Large intestine (tissue), 12 donors: ENCODE measurements at places on chromosomes 1 and 21. TPM values are rescaled to one million over a fixed set of nuclear protein-coding genes. Genes with fewer than 3 reads are reported as not detected.

Gene C2CD4D
- 0.78 TPM for polyA plus RNA-seq

Gene BATF3
- 3.0 TPM for polyA plus RNA-seq

Gene MTF2
- polyA plus RNA-seq = 30.6 TPM

DNA sequence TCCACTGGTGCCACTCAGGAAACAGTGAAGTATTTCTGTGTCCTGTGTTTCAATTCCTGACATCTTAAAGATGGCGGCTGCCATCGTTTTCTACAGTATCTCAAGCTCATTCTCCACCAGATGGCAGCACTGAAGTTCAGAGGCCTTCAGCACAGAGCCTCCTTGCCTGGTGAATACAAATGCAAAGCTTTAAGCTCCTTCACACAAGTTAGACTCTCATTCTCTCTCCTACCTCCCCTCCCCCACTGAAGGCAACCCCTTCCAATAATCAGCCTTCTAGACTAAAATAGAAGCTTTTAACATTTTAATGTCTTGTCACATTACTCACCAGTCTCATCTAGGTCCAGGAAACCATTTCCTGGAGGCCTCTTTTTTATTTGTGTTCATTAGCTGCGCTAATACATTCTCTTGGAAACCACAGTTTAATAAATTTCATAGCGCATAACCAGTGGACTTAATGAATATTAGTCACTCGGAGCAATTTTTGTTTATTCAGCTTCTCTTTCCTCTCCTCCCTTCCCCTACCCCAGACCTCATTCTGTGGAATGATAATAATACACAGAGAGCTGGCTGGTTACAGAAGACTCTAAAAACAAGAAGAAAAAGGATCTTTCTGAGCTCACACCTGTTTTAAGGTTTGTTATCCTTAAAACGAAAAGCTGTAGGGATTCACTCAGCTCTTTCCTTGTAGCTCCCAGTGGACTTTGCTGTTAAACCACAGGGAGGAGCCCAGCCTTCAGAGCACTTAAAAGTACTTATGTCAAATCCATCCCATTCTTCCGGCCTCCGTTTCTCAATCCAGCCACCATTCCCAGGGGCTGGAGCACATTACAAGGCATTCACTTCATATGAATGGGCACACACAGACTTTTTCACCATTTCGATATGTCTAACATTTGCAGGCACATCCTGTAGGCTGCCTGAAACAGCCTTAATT, 384.9 kb downstream of the HLX start:
- DNase-seq = peak; percentile 7
- H3K36me3 ChIP-seq = no peaks in the 10 kb centered on the region
- no peaks in the 10 kb centered on the region for H3K27me3 ChIP-seq
- H3K4me3 ChIP-seq = no peak overlapping the region

DNA sequence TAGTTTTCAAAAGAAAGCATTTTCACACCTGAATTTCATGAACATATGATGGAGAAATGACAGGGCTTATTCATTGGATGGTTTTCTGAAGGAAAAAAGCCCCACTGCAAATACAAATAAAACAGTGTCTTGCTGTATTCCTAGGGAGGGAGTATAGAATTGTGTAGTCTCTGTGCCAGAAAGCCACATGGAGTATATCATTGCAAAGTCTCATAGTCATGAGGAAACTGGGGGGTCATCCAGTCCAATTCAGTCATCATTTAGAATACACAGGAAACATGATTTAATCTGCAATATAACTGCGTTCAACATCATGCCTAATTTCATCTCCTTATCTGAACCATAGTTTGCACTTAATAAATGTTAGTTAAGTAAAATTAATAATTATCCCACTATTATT, 222.3 kb downstream of the NTNG1 start:
- no peaks in the 10 kb centered on the region for H3K4me1 ChIP-seq
- no peak for DNase-seq
- no peaks in the 10 kb centered on the region for H3K36me3 ChIP-seq
- no peak overlapping the region for H3K27ac ChIP-seq
- H3K27me3 ChIP-seq = no peaks in the 10 kb centered on the region
- no peak overlapping the region for H3K4me3 ChIP-seq

DNA sequence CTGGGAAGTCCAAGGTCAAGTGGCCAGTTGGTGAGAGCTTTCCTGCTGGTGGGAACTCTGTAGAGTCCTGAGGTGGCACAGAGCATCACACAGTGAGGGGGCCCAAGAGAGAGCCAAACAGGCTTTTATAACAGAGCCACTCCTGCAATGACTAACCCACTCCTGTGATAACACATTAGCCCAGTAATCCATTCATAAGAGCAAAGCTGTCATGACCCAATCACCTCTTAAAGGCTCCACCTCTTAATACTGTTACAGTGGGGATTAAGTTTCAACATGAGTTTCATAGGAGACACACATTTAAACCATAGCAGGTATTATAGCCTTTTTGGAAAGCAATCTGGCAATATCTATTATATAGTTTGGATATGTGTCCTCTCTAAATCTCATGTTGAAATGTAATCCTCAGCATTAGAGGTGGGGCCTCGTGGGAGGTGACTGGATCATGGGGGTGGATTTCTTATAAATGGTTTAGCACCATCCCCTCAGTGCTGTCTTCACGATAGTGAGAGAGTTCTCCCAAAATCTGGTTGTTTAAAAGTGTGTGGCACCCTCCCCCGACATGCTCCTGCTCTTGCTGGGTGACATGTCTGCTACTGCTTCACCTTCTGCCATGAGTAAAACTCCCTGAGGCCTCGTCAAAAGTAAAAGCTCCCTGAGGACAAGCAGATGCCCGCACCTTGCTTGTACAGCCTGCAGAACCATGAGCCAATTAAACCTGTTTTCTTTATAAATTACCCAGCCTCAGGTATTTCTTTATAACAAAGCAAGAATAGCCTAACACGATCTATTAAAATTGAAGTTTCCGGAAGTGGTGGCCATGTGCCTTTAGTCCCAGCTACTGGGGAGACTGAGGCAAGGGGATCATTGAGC, 64.5 kb downstream of the CD58 start:
- H3K27me3 ChIP-seq = no peaks in the 10 kb centered on the region
- H3K27ac ChIP-seq = peak overlapping the region; percentile 35
- DNase-seq = peak; percentile 48
- H3K36me3 ChIP-seq = no peaks in the 10 kb centered on the region
- H3K4me3 ChIP-seq = no peak overlapping the region

GRCh38 chr21:24290151-24290833, 1317.0 kb downstream of the MRPL39 start:
- no peak overlapping the region for H3K27ac ChIP-seq
- H3K27me3 ChIP-seq = no peaks in the 10 kb centered on the region
- H3K4me3 ChIP-seq = no peak overlapping the region
- DNase-seq = peak; percentile 1
- H3K4me1 ChIP-seq = no peaks in the 10 kb centered on the region
- H3K36me3 ChIP-seq = no peaks in the 10 kb centered on the region

DNA sequence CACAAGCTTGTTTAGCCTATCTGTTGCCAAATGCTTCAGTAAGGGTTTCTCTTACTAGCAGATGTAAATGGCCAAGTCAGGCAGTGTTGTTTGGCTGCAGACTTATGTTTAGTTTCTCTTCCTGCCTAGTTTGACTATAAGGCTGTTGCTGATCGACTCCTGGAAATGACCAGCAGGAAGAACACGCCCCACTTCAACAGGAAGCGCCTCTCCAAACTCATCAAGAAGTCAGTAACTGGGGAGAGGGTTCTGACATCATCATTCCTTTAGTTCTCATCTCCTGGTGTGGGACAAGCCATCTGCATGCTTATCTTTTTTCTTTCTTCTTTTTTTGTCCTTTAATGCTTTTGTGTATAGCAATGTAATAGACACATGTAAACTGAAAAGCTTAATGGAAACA, 25.1 kb downstream of the RRP1B start:
- no peak overlapping the region for H3K4me3 ChIP-seq
- H3K27me3 ChIP-seq = no peaks in the 10 kb centered on the region
- H3K36me3 ChIP-seq = peaks cover 75% of the 10 kb centered on the region
- no peaks in the 10 kb centered on the region for H3K4me1 ChIP-seq

- H3K4me3 ChIP-seq = no peak overlapping the region
- H3K27me3 ChIP-seq = no peaks in the 10 kb centered on the region
- no peak for DNase-seq
- H3K27ac ChIP-seq = no peak overlapping the region
Measured at GRCh38 chr1:186819563-186819962, 9.2 kb upstream of the PLA2G4A start.

DNA sequence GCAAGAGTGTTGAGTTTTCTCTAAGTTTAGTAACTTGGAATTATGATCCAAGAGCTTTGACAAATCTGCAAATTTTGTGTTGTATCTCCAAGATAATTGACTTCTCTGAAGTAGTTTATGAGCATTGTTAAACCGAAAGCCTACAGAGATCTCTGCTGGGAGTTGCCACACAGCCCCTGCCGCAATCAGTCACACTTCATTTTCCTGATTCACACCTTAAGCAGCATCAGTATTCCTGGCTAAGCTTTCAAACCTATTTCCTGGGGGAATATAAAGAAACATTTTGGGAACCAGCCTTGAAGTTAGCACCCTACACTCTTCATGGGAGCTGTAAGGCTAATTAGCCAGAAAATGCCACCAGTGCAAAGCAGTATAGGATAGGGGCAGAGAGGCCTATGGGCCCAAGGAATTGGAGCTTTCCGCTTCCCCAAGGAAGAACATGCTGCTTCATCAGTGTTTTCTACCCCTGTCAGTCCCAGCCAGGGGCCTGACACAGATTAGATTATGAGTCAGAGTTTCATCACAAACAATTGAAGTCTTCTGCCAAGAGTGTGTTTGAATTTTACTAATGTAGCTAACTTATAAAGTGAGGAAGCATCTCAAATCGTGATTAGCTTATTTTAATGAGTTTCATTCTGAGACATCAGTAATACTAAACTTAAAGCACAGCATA, 23.2 kb upstream of the CACYBP start:
- H3K36me3 ChIP-seq = peaks cover 32% of the 10 kb centered on the region
- DNase-seq = no peak
- peak overlapping the region; percentile 56 for H3K27ac ChIP-seq
- H3K4me3 ChIP-seq = no peak overlapping the region
- H3K27me3 ChIP-seq = no peaks in the 10 kb centered on the region
- peaks cover 10% of the 10 kb centered on the region for H3K4me1 ChIP-seq

DNA sequence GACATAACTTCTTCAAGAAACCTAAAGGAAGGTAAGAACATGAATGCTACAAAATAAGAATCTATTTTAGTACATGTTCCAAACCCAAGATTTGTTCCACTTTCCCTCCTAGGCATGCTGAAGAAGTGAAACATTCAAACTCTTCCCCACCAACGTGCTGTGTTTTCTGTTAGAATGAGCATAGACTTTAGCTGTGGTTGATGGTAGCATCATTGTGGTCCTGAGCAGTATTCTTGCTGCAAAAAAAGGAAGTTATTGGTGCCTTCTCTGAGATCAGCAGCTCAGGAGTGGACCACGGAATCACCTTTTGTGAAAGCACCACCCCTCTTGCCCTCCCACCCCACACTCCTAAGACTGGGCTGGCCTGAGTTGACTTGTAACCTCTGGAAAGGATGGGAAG, 100.4 kb upstream of the POGK start:
- DNase-seq = no peak
- no peak overlapping the region for H3K4me3 ChIP-seq
- H3K36me3 ChIP-seq = no peaks in the 10 kb centered on the region
- no peak overlapping the region for H3K27ac ChIP-seq
- H3K27me3 ChIP-seq = no peaks in the 10 kb centered on the region

DNA sequence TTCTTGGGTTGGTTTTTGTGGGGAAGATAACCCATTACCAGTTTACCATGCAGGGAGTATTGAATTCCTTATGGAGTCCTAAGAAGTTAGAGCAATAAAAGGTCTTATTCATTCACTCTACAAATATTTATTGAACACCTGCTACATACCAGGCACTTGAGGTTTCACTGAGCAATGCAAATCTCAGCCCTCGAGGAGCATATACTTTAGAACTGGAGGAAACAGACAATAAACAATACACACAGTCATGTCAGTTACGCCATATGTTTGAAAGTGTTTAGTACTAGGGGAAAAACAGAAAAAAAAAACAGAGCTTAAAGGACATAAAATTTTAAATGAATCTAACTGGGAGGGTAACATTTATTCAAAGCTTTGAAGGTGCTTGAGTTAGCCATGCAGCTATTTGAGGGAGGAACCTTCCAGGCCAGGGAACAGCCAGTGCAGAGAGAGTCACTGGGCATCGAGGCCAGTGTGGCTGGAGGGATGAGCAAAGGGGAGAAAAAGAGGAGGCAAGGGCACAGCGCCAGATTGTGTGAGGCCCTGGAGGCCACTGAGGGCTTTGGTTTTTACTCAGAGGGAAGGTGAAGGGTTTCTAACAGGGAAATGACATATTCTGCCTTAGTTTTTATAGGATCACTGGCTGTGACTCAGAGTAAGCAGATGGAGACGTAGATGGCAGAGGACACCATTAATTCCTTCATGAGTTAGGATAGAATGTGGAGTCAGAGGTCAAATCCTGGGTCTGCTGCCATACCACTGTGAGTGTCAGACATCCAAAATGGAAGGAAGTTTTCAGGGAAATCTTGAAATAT, 32.7 kb downstream of the C1orf21 start:
- H3K4me1 ChIP-seq = peaks cover 4% of the 10 kb centered on the region
- H3K4me3 ChIP-seq = no peak overlapping the region
- DNase-seq = no peak
- no peaks in the 10 kb centered on the region for H3K27me3 ChIP-seq
